ENCODE measurements at places on chromosomes 1 and 21. TPM values are rescaled to one million over a fixed set of nuclear protein-coding genes. Genes with fewer than 3 reads are reported as not detected.

DNA sequence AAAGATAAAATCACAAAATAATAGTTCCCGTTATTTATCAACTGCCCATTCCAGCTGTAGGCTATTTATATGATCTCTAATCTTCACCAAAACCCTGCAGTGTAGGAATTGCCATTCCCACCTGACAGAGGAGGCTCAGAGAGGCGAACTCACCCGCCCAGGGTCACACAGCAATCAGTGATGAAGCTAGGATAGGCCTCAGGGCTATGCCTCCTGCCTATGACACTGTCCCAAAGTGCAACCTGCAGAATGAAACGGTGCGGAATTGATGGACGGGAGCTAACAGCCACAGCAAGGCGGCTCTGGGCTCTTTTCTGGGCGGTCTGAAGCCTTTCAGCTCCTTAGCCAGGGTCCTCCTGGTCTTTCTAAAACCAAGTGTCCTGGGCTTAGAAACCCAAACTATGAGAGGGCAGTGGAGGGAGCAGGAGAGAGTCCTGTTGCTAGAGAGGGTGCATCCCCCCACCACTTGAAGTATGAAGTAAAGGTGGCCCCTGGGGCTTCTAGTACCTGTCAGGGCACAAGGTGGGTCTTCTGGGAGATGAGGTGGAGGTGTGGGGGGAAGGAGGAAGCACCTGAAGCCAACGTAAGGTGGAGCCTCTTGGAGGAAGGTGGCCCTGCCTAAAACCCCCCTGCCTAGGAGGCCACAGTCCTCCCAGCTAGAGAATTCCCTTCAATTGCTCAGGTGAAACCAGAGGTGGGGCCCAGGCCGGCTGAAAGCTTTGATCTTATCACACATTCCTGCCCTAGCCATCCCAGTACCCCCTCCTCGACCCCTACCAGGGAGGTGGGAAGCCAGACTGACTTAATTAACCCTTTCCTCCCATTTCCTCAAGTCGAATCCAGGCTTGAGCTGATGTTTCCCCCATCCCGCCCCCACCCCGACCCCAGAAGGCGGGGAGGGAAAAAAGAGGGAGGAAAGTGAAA, 14.8 kb downstream of the HSPG2 start:
- H3K27me3 ChIP-seq, result no peaks in the 10 kb centered on the region
- H3K4me3 ChIP-seq, result no peak overlapping the region
- peaks cover 65% of the 10 kb centered on the region for H3K4me1 ChIP-seq
- H3K27ac ChIP-seq, result peak overlapping the region; percentile 94

Gene TRPM2
- 2.6 TPM for total RNA-seq

Gene CA14
- 0.27 TPM for total RNA-seq

DNA sequence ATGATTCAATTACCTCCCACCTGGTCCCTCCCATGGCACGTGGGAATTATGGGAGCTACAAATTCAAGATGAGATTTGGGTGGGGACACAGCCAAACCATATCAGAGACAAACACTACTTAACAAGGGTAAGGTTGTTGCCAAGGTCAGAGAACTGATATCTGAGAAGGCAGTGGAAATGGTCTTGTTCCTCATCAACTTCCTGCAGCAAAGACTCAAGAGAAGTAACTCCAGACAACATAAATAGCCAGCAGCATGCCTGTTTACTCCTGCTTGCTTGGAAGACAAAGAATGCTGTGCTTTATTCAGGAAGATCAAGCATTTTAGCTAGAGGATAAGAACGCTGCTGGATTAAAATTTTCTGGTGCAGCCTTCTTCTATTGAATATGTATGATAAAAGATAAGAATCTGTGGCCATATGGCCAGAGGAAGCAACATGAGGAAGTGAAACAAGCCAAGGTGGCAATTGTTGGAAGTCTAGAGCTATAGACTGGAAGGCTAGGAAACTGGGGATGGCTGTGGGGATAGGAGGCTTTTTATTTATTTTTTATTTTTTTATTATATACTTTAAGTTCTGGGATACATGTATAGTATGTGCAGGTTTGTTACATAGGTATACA, 36.4 kb downstream of the DDAH1 start:
- no peak overlapping the region for H3K4me3 ChIP-seq
- H3K27me3 ChIP-seq, result no peaks in the 10 kb centered on the region
- no peak for DNase-seq
- no peak overlapping the region for H3K27ac ChIP-seq

DNA sequence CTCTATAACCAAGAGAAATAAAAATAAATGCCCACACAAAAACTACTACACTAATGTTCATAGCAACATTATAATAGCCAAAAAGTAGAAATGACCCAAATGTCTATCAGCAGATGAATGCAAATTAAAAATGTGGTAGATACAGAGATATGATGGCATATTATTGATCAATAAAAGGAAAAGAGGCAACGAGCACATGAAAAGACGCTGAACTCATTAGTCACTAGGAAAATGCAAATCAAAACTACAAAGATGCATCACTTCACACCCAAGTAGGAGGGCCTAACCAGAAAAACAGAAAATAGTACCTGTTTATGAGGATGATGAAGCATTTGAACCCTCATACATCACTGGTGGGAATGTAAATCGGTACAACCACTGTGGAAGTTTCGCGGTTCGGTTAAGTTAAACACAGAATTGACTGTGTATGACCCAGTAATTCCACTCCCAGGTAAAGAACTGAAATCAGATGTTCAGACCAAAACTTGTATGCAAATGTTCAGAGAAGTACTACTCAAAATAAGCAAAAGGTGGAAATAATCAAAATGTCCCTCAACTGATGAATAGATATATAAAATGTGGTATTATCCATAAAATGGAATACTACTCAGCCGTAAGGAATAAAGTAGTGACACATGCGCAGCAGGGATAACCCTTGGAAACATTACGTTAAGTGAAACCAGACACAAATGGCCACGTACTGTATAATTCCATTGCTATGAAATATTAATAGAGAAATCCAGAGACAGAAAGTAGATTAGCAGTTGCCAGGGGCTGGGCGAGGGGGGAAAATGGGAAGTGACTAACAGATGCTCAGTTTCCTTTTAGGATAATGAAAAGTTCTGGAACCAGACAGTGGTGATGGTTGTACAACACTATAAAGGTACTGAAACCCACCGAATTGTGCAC, 3.1 kb downstream of the USP48 start:
- H3K27me3 ChIP-seq, result no peaks in the 10 kb centered on the region
- no peaks in the 10 kb centered on the region for H3K36me3 ChIP-seq
- peaks cover 43% of the 10 kb centered on the region for H3K4me1 ChIP-seq
- no peak overlapping the region for H3K4me3 ChIP-seq
- peak overlapping the region; percentile 1 for H3K27ac ChIP-seq

DNA sequence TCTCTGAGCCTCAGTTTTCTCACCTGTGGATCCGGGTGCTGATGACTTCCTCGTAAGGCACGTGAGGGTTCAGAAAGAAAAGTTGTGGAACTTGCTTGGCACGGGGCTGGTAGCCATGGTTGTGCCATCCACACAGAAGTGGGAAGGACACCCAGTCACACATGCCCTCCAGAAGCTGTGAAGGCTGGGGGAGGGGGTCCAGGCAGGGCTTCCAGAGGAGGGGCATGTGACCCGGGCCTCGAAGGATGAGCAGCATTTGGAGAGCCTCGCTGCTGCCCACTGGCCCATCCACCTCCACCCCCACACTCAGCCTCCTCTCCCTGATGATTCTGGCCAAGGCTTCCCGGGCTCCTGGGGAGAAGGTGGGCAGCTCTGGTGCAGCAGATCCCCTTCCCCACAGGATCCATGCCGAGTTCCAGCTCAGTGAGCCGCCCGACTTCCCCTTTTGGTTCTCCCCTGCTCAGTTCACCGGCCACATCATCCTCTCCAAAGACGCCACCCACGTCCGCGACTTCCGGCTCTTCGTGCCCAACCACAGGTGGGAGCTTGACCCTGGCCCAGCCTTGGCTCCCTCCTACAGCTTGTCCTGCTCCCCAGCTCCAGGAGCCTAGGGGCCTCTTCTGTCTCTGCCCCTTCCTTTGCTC, 9.4 kb downstream of the SELENON start:
- peaks cover 2% of the 10 kb centered on the region for H3K4me1 ChIP-seq
- no peak overlapping the region for H3K27ac ChIP-seq
- H3K4me3 ChIP-seq, result no peak overlapping the region

DNA sequence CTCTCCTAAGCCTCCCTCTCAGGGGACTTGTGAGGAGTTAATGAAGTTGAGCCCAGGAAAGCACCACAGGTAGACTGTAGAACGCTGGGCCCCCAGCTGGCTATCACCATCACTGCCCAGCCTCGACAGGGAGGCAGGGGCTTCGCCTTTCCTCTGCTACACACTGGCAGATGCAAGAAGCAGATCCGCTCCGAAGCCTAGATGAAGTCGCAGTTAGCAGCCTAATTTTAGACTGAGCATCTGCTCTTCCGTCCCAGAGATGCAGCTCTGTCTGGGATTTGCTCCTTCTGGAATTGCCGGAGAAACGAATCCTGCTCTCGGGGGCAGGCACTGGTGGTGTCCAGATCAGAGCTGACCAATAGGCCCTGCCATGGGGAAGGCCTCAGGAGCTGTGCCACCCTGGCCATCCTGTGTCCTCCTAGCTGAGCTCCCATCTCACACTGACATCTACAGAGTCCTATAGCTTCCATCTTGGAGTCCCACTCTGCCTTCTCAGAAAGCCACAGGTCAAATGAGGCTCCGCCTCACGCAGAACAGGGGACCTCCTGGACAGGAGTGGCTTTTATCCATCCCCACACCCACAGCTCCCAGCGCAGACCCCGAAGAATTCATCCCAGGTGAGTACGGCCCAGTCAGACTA, 186.8 kb upstream of the EDN2 start:
- no peak for DNase-seq
- no peaks in the 10 kb centered on the region for H3K4me1 ChIP-seq
- no peak overlapping the region for H3K27ac ChIP-seq
- no peaks in the 10 kb centered on the region for H3K27me3 ChIP-seq

DNA sequence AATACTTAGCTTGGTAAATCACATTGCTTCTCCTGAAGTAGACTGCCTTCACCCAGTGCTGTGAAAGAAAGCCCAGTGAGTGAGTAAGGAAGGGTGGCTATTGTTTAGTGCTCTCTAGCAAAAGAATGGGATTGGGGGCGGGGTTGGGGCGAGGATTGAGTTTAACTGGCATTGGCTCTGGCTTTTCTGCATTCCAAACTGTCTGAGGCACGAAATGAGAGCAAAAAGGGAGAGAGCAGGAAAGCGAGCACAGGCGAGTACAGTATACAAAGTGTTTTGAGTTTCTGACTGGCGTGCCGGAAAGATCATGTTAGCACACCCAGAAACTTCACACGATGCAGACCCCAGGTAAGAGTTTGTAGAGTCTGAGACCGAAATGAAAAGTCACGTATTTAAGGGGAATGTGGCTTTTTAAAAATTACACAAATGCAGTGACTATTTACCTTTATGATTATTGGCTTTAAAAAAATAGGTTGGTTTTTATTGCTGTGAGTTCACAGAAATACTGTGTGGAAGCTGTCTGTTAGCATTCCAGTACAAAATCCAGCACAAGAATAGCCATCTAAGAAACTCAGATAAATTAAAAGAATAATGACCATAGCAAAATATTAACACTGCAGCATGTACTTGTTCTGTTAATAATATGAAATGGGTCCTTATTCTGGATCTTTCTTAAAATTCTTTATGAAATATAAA, 155.4 kb downstream of the CLEC20A start:
- peak; percentile 82 for DNase-seq
- peaks cover 19% of the 10 kb centered on the region for H3K4me1 ChIP-seq
- no peaks in the 10 kb centered on the region for H3K27me3 ChIP-seq
- H3K36me3 ChIP-seq, result no peaks in the 10 kb centered on the region
- H3K4me3 ChIP-seq, result no peak overlapping the region

Gene LEMD1
- total RNA-seq, result not detected

- DNase-seq, result no peak
- no peaks in the 10 kb centered on the region for H3K36me3 ChIP-seq
- no peak overlapping the region for H3K4me3 ChIP-seq
Measured at GRCh38 chr1:232875536-232875935, 70.3 kb downstream of the MAP10 start.

- H3K27ac ChIP-seq, result no peak overlapping the region
- no peak overlapping the region for H3K4me3 ChIP-seq
- DNase-seq, result no peak
- no peaks in the 10 kb centered on the region for H3K36me3 ChIP-seq
- no peaks in the 10 kb centered on the region for H3K27me3 ChIP-seq
Measured at GRCh38 chr1:28144203-28145135, 32.0 kb downstream of the PTAFR start.

DNA sequence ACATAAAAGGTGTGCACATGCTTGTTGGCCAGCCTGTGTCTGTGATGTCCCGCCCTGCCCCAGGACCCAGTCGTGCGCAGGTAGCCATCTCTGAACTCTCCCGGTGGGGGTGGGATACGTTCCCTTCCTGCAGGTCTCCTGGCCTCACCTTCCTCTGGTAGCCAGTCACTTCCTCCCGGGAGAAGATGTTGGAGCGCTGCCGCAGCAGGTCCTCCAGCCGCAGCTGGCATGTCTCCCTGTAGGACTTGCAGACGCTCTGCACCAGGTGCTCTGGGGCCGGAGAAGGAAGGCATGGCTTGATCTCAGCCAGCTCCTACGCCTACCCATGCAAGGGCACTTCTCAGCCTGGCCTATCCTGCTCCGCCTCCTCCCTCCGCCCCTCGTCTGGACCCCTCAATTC, 9.2 kb upstream of the LINGO4 start:
- H3K4me3 ChIP-seq, result no peak overlapping the region
- DNase-seq, result no peak
- no peaks in the 10 kb centered on the region for H3K36me3 ChIP-seq
- no peaks in the 10 kb centered on the region for H3K27me3 ChIP-seq

DNA sequence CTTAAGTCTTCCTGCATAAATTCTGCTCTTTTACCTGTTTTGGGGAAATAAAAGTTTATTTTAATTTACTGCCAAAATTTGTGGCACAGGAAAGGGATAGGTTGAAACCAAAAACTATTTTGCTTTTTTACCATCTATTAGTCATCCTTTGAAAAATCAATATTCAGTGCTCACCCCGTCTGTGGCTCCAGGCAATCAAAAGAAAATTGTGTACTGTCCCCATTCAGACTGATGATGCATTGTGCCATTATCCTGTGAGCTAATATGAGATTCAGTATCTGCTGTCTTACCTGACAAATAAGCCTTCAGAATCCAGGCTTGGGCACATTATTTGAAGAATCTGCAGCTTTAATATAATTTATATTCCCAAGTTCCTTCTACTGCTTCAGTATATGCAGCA, 650.7 kb downstream of the KIF26B start:
- no peaks in the 10 kb centered on the region for H3K4me1 ChIP-seq
- H3K27ac ChIP-seq, result no peak overlapping the region
- H3K27me3 ChIP-seq, result no peaks in the 10 kb centered on the region
- H3K36me3 ChIP-seq, result no peaks in the 10 kb centered on the region
- DNase-seq, result no peak

DNA sequence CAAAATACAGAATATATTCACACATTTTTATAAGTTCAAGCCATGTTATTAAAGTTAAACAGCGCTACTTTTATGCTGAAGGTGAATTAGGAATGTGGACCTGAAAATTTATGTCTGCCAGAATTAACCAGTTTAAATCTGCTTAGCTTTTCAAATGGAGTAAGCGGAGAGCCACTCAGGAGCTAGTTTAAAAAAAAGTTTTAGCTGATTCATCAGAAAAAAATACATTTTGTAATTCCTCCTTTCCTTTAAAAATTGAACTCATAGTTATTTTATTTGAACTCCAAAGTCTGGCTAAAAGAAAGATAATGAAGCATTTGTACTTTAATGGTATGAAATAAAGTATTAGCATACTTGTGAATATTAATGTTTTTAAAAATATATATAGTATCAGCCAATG, 21.2 kb downstream of the C21orf91 start:
- peaks cover 33% of the 10 kb centered on the region for H3K4me1 ChIP-seq
- H3K36me3 ChIP-seq, result no peaks in the 10 kb centered on the region
- DNase-seq, result no peak
- H3K27ac ChIP-seq, result no peak overlapping the region
- no peak overlapping the region for H3K4me3 ChIP-seq
- no peaks in the 10 kb centered on the region for H3K27me3 ChIP-seq
